Brain pericyte (primary cell): ENCODE measurements at places on chromosomes 3 and 15.

DNA sequence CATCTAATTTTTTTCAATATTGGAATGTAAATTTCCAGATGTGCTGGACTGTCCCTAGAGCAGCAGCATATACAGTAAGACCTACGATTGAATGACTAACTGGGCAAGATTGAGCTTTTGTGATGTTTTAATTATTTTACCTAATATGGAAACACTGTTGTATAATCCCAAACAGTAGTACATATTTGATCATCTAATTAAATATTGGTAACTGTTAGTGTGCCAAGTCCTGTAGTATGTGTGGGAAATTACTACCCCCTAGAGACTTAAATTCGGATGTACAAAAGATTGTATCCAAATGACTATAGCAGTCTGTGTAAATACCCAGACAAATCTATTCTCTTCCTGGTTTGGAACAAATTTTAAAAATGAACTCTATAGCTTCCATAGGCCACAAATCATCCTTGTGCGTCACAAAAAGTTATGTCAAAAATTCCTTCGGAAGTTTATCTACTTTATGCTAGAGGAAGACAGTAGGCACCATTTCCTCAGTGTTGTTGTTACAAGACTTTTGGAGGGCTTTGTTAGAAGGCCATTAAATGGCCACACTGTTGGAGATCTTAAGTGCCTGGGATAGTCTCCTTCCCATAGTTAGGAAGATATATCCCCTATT is 41.6 kb downstream of the NKIRAS1 start:
- no peak for DNase-seq

- no peak for DNase-seq
Observed at GRCh38 chr15:90763366-90764099, 46.4 kb downstream of the BLM start.

GRCh38 chr15:28098360-28098765 is 752 bp downstream of the OCA2 start:
- DNase-seq, result no peak

GRCh38 chr15:35330048-35330695 is 215.8 kb downstream of the DPH6 start:
- no peak for DNase-seq

DNA sequence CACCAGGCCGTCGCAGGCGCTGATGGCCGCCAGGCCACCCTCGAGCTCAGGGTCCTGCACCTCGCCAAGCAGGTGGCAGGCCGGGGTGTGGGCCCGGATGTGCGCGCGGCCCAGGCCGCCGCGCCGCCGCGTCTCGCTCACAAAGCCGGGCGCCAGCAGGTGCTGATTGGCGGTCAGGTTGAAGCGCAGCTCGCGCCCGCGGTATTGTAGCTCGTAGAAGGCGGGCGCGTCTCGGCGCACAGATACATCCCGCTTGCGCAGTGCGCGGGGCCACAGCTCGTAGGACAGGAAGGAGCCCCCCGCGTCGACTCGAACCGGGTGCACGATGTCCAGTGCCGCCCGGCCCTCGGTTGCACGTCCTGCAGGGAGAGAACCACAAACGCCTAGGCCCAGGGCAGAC is 11.1 kb downstream of the ADAMTS7 start:
- no peak for DNase-seq

DNA sequence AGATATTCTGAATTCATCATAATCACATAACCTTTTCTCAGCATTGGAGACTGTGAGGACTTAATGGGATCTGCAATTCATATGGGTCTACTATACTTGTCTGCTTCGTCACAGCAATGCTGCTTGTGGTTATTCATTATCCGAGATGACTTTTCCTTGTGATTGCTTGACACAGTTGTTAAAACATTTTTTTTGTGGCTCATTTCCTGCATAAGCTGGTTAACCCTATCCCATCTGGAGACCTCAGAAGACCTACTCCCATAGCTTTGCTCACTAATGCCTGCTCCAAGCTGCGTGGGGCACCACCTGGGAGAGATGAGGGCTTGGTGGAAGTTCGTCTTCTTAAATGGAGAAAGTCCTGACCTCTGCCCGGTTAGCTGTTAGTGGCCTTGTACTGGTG is 360.8 kb downstream of the CHST2 start:
- DNase-seq, result peak; percentile 7

DNA sequence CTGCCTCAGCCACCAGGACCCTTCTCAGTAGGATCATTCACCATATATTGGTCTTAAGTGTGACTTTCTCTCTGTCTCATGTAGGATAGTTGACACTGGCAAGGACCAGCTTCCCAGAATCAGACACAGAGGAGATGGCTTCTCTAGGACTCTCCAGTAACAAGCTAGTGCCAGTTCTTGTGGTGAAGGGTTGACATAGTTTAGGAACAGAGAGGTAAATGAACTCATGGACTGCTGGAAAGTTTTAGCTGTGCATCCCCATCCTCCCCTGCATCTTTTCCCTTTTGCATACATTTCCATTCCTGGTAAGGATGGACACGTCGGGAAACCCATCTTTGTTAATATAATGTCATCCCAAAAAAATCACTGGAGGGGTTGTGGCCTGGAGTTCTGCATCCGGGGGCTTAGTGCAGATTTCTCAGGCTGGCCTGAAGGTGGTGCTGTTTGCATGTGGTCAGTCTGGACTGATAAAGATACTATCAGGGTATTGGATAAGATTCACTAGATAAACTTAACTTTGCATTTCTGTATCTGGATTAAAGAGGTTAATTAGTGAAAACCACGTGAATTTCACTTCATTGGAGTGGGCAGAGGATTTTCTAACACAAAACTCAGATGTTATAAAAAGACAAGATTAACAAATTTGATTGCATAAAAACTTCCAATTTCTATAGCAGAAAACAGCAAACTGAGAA is 110.8 kb downstream of the TBC1D2B start:
- DNase-seq, result no peak
